ENCODE measurements at places on chromosomes 7 and 10.
A peak's percentile ranks its signal among the peaks of the same experiment; 100 is the strongest.

GRCh38 chr7:2720024-2720423, 32.0 kb downstream of the AMZ1 start:
- peak; percentile 15 for DNase-seq

DNA sequence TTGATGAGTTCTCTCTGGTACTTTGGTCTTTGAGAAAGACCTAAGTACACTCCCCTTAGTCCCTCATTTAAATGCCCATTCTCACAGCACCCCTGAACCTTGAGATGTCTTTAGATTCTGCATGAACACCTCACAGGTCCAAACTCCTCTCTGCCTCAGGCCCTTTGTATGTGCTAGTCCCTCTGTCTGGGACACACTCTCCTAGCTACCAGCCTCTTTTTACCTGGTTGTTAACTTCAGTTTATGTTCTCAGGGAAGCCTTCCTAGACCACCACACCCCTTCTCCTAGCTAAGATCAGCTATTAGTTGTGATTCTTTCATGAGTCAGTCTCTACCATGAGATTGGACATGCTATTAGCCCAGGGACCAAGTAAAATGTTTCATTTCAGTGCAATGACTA, 86.4 kb downstream of the PLCE1 start:
- DNase-seq: no peak

- DNase-seq: no peak
Observed at GRCh38 chr7:108367946-108368345, 88.3 kb downstream of the NRCAM start.

GRCh38 chr10:93006435-93007039, 54.1 kb upstream of the CYP26C1 start:
- peak; percentile 25 for DNase-seq

DNA sequence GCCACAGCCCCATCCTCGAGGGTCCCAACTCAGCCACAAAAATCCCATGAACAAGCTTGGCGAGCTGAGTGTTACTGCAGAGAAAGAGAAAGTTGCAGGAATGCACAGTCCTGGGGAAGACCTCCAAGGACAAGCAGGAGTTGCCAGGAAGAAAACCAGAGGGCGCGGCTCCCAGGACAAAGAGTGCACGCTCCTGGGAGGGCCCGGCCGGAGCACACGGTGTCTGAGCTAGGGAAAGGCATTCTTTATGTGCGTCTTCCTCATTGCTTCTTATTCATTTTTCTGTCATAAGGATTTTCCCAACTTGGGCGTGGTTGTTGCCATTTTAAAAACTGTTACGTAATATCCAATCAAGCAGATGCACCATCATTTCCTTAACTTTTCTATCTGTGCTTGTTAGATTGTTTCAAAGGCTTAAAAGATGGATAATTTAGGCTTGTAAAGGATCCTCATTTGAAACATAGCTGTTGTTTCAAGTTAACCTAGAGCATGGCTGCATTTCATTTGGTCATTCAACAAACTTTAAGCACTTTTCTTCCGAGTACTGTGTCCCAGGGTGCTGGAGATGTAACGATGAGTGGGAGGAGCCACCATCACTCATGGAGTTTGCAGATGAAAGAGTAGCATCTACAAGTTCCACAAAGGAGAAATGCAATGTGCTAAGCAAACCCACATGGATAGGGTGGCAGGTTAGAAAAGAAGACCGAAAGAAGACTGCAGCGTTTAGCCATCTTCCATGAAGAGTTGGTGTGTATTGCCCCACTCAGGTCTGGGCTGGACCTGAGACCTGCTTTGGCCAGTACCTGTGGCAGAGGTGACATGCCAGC, 5.6 kb upstream of the CNPY1 start:
- DNase-seq: no peak

DNA sequence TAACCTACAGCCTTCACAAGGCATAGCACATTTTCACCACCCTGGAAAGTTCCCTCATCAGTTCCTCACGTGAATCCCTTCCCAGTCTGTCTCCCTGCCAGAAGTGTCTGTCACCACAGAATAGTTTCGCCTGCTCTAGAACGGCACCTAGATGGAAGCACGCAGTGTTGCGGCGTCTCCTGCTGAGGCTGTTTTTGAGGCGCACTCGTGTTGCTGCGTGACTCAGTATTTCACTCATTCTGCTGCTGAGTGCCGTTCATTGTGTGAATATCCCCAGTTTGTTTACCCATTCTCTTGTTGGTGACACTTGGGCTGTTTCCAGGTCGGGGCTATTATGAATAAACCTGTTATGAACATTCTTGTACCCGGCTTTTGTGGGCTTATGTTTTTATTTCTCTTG, 12.8 kb downstream of the NOS3 start:
- peak; percentile 37 for DNase-seq

DNA sequence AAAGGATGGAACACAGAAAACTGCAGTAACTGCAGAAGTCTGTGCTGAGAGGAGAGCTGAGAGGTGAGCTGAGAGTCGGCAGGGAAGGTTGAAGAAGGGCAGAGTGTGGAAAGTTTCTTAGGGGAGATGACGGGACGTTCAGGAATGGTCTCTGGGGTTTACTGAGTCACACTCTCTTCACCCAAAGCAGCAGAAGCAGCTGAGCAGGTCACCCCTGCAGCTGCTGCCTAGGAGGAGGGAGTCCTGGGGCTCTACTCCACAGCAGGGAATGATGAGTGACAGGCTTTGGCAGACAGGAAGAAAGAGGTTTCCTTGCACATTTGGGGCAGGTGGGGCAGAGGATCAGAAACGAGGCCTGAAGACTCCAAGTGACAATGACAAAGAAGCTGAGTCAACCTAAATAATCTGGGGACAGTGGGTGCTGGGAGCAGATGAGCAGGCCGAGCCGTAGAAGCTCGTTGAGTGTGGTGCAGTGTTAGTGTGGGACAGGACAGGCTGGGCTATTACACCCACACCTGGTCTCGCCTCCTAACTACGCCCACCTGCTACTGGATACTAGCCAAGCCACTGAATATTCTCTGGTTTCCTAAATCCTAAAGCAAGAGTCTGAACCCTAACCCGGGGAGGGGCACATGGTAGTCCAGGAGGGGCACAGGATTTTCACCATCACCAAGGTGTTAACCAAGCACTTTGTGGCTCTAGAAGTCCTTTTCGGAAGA, 24.9 kb downstream of the BEND7 start:
- no peak for DNase-seq

DNA sequence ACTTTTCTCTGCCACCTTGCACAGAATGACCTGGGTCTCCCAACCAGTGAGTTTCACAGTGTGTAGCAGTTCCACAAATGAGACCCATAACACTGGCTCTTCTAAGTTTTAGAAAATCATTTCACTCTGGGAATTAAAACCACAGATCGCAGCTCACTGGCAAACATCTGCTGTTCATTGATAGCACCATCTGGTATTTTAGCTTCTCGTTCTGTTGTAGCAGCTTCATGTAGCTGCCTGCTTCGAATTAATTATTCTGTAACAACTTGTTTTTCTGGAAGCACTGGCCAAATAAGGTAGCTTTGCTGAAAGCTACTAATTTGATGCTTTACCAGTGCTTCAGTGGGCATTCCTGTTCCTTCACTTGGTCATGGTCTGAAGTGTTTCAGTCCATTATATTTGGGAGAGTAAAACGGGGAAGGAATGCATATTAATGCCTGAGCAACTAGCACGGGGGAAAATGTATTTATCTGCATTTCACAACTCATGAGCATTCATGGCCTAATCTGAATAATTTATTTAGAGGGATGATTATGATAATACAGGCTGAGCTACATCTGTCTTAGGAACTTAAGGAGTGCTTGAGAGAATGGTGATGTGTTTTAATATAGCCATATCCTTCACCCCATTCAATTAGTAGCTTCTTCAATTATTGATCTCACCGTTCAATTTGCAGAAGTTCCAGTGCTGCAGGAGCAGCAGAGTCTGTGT, 447.4 kb downstream of the XPNPEP1 start:
- DNase-seq: no peak

GRCh38 chr7:112411186-112411795, 39.0 kb upstream of the IFRD1 start:
- DNase-seq: peak; percentile 37

DNA sequence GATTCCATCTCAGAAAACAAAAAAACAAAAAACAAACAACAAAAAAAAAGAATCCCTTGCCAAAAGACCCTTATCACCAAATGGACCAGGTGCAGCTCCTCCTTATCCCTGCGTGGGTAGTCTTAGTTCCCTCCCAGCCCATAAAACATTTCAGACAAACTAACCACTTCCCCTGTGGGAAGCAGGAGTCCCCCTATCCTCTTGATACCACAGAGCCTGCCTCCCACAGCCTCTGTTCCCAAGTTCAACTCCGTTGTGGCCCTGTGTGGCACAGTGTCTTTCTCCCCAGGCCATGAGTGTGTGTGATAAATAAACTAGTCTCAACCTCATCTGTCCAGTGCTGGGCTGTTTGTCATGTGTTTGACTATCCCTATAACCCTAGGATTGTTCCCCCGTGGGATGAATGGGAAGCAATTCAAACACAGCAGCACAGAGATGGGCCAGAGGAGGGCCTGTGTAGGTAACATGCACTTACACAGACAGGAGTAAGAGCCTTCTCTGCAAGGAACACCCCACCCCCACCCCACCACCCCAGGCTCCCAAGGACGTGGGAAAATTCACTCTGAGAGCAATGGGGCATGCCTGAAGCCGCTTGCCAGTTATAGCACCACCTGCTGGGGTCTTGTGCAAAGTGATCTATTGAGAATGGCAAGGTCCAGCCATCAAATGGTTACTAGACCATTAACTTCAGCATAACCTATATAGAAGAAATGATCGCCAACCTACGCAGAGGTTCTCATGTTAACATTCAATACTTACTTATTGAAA, 147.1 kb upstream of the GHITM start:
- peak; percentile 2 for DNase-seq

DNA sequence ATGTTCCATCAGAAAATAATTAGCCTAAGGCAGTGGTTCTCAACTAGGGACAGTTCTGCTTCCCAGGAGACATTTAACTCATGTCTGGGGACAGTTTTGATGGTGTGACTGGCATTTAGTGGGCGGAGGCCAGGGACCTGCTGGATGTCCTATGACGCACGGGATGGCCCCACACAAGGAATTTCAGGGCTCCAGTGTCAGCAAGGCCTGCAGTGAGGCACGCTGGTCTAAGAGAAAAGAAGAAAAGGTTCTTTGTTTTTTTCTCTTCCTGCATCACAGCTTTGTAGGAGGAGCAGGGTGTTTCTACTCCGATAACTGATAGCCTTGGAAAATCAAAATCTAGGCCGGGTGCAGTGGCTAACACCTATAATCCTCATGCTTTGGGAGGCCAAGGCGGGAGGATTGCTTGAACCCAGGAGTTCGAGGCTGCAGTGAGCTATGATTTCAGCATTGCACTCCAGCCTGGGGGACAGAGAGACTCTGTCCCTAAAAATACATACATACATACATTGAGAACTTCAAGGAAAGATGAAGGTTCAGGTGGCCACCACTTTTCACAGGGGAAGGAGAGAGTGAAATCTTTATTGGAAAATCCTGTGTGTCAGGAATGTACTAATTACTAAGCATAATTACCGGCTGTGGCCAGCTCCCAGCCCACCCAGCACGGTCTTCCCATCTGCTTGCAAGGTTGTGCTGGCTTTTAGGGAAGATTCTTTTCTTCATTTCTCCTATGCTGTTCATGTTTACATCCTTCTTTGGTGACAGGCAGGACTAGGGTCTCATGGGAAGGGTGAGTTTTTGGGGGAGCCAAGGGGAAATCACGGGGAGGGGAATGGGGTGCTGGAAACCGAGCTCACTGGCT, 150.4 kb downstream of the ACTR3B start:
- DNase-seq: no peak

DNA sequence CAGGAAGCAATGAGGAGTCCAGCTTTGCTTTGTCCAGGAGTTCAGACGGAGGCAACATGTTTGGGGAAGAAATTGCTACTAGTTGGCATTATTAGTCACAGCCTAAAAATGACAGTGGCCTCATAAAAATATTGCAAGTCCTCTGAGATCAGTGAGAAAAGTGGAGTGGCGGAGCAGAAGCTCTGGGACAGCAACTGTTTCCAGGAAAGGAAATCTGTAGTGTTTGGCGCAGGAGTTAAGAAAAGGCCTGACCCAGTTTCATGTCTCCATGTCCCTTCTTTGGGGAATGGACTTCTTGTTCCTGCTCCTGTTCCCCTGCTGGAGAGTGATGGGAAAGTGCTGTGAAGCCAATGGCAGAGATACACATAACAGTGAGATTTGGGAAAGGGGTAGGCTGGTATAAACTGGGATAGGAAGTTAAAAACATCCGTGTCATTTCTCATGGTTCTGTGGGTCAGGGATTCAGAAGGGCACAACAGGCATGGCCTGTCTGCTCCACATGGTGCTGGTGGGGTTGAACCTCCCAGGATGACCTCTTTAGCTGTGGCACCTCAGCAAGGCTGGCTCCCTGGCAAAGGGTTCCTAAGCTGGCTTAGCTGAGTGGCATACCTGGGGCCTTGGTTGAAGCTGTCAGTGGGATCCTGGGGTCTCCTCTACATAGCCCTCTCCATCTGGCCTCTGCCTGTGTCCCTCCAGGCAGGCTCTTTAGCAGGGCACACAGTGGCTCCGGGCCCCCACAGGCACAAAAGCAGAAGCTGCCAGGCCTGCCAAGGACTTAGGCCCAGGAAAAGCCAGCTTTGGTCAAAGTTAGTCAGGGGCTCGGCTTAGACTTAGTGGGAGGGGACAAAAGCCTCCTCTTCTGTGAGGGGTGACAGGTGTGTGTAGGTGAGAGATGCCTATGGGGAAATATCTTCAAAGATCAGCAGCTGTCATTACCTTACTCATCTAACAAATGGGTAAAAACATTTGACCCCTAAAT, 77.7 kb downstream of the WDFY4 start:
- DNase-seq: no peak

DNA sequence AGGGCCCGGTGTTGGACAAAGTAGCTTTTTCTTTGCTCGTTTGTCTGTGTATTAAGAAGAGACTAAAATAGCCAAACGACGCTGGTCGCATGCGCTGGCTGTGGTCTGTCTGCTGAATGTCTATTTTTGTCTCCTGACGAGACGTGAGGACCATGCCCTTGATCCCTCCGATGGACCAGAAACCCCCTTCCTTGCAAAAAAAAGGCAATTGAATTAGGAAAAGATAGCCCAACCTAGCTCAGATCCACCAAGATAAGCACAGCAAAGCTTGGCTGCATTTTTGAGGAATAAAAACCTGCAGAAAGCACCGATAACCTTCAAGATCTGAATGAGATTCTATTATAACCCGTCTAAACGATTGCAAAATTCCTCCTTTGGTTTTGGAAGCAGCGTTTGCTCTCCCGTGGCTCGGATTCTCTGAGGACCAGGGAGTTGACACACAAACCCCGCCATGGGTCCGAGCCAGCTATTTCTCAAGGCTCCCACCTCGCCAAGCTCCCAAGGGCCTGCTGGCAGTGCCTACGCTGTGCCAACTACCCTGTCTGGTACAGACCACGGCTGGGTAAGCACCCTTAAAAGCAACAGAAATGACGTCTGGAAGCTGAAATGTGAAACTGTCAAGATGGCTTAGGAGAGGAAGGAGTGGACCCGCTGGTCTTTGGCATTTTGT, 17.7 kb upstream of the TTYH3 start:
- DNase-seq: peak; percentile 97

GRCh38 chr7:73828107-73828803, 2.5 kb upstream of the CLDN4 start:
- peak; percentile 99 for DNase-seq

Data from NCI-H1092 treated with DMSO at 0.1 percent for 48 hours (cell line).